Posterior vena cava (tissue), 2 donors: ENCODE measurements at places on chromosomes 11 and 22. TPM values are rescaled to one million over a fixed set of nuclear protein-coding genes. Genes with fewer than 3 reads are reported as not detected.
A peak's percentile ranks its signal among the peaks of the same experiment; 100 is the strongest.

DNA sequence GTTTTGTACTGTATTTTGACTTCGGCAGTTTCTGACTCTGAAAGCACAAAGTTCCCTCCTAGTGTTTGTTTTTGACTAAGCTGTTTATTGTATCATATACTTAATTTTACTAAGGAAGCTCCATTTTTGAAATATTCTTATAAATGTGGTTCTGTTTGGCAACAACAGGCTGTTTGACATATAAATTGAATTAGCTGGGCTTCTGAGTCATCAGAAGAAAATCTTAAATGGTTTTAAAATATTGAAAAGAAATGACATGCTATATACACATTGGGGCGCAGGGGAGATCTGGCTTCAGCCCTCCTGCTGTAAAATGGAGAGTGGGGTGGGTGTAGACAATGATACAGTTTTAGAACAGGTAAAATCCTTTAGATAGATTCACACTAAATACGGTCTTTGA, 38.6 kb downstream of the SHISA8 start:
- DNase-seq, result no peak

BTG4 gene
- total RNA-seq, result not detected

UPK3A gene
- total RNA-seq, result not detected

- DNase-seq, result peak; percentile 64
Measured at GRCh38 chr11:3101921-3102640, 44.9 kb upstream of the CARS1 start.

DNA sequence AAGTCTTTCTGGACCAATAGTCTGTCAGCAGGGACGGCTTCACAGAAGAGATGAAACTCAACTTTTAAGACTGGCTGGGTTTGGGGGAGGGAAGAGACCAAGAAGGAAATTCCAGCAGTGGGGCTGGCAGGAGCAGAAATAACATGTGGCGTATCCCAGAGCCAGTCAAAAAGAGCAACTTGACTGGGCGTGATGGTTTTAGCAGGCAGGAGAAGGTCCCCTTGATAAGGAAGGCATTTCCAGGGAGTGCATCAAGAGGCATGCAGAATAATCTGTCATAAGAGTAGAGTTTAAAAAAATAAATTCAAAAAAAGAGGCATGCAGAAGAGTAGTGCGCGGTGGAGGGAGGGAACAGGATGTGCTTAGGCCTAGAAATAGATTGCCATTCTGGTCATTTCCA, 52.5 kb downstream of the C22orf31 start:
- no peak for DNase-seq

DNA sequence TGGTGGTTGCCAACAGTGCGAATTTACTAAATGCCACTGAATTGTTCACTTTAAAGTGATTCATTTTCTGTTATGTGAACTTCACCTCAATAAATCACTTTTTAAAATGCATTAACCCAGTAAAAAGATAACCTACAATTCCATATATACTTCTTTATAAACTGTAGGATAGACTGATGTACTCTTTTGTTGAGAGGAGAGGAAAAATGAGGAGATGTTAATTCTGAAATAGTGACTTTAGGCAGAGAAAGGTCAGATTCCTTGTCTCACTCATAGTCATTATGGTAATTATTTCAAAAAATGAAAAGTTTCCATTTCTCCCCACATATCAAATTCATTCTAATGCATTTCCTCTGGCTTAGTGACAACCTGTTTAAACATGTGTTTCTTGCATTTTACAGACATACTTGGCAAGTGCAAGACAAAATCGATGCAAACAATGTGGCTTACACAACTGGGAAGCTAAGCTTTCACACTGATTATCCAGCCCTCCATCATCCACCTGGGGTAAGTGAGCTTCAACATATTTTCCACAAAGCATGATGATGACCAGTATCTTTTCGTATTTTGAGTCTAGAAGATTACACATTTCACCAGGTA, 74.5 kb downstream of the BBOX1 start:
- no peak for DNase-seq

DNA sequence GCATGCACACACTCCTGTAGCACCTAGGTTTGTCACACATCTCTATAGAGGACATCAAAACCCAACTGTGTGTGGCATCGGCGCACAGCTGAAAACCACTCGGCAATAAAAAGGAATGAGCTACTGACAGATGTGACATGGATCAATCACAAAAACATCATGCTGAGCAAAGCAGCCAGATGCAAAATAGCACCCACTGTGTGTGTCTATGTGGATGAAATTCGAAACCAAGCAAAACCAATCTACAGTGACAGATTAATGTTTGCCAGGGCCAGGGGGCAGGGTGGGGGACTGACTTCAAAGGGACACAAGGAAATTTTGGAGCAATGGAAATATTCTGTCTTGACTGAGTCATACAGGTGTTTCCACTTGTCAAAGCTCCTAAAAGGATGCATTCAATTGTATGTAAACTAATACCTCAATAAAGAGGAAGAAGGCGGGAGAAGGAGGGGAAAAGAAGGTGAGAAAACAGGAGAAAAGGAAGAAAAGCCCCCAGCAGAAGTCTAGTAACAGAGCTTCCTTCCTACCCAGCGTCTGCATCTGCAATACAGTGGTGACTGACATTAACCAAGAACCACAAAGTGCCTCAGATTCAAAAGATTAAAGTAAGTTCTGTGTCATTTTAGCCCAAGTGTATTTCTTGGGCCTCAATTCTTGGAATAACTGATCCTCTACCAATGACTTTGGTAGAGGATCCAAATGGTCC, 49.8 kb downstream of the PACSIN2 start:
- no peak for DNase-seq

- DNase-seq, result peak; percentile 83
Measured at GRCh38 chr22:42269432-42270175, 849 bp downstream of the TCF20 start.

- no peak for DNase-seq
Measured at GRCh38 chr11:8828580-8829361, 82.2 kb upstream of the AKIP1 start.

DNA sequence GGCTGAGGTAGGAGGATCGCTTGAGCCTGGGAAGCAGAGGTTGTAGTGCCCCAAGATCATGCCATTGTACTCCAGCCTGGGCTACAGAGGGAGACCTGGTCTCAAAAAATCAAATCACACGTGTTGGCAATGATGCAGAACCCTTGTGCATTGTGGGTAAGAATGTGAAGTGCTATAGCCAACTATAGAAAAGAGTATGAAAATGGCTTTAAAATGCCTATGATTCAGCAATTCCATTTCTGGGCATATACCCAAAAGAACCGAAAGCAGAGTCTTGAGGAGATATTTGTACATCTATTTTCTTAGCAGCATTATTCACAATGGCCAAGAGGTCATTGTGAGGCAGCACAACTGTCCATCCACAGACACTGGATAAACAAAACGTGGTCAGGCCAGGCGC, 2.6 kb upstream of the FADS3 start:
- DNase-seq, result no peak

- no peak for DNase-seq
Measured at GRCh38 chr11:34351687-34352469, 5.9 kb downstream of the ABTB2 start.

GRCh38 chr22:41446639-41447434, at the start of gene TOB2:
Gene TOB2, minus strand, starts transcription at chr22:41446801. Its CDS starts 9,456 bp downstream, at chr22:41437345.
- peak; percentile 97 for DNase-seq

TSPAN18 gene
- total RNA-seq, result 41.4 TPM

DNA sequence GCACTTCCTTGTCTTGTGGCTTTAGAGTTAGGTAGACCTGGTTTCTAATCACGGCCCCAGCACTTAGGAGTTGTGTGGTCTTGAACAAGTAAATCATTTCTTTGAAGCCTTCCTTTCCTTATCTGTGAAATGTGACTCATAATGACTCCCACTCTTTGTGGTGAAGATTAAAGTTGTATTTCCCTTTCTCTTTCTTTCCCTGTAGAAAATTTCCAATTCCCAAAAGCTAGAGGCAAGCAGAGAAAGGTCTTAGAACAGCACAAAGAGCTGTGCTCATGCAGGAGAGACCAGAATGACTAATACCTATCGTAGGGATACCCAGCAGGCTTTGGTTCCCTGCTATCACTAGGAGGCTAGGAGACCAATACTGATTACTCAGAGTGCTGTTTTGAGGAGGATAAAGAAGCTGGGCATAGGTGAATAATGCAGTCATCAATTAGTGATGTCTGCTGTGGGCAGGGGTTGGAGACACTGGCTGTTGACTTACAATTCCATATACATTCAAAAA, 270.7 kb upstream of the SYN3 start:
- no peak for DNase-seq

GRCh38 chr11:44572884-44573283, 7.4 kb downstream of the CD82 start:
- no peak for DNase-seq

DNA sequence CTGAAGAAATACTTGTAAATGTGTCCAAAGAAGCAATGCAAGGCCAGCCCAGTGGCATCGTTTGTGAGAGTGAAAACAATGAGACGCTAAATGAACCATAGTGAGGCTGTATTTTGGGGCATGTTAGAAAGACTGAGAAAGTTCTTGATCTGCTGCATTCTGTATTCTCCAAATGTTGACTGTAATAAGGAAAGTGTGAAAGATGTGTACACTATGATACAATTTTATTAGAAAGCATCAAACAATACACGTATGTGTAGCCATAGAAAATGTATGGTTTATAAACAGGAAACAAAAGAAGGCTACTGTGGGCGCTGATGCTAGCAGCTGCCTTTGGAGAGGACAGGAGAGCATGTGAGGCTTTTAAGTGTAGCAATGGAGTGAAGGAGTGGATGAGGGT, 233.5 kb upstream of the E2F8 start:
- no peak for DNase-seq

NXPE4 gene
- not detected for total RNA-seq

DNA sequence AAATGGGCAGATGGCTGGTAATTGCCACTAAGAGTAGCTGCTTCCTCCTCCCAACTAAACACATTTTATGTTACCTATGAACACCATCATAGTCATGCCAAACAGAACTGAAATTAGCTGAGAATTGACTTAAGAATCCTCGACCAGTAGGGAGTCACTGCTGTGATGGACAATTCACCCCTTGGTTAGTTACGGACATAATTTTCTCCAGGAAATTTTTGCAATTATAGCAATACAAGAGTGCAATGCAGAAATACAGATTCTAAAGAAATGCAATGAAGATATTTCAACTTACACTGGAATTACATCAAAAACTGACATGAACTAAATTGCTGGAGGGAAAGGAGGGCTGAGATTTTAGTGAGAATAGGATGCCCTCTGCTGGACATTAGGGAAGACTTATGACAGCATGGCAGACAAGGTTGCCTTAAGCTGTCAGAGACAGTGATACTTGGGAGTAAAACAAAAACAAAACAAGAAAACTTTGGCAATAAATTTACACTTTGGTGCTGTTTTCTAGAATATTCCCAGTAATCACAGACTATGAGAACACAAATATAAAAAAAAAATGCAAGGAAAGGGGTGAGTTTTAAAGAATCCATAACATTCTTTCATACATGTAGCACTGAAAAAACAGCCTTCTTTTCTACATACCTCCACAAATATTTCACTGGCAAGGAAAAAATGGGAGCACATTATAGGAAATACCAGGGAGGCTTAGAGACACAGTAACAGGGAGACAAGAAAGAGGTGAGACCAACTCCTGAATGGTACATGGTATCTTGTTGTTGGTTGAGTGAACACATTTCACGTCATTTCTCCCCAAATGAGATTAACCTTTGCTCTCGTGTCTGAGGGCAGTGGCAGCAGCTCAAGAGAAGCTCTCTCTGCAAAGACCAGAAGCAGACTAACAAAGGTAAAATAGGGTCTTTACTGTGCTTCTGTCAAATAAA, 11.2 kb upstream of the PPP2R1B start:
- DNase-seq, result no peak

DNA sequence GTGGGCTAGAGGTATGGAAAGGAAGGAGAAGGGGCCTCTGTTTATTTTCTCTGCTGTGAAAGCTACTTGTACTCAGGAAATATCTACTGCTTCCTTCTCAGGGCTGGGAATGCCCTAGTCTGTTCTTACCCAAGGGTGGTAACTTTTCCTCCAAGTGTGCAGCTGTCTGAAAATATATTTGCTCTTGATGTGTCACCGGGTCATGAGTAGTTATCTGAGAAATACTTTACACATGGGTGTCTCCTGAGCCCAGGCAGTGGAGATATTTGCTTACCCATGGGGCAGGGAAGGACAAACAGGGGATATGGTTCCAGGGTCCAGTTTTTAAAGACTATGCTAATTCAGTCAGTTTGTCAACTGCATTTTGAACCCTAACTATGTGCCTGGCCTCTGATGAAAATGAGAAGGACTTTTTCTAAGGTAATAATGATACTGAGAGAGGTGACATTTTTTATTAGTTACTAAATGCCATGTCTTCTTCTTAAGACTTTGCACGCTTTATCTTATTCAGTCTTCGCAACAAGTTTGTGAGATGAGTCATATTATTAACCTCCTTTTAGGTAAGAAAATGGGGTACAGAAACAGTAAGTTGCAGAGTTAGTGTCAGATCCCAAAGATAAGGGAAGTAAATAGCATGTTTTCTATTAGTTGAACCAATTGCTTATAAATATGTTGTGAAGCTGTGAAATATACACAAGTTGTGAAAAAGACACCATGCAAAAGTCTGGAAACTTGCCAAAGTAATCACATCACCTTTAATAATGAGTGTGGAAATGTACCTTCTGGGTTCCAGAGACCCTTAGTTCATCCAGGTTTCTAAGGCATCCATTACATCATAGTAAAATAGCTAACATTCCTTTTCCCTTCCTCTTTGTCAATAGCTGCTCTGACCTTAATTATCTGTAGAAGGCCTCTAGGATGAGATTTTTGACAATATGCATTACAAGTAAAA, 22.9 kb downstream of the SYTL2 start:
- no peak for DNase-seq

GRCh38 chr11:38153985-38154384, 1555.9 kb upstream of the RAG2 start:
- DNase-seq, result no peak

DNA sequence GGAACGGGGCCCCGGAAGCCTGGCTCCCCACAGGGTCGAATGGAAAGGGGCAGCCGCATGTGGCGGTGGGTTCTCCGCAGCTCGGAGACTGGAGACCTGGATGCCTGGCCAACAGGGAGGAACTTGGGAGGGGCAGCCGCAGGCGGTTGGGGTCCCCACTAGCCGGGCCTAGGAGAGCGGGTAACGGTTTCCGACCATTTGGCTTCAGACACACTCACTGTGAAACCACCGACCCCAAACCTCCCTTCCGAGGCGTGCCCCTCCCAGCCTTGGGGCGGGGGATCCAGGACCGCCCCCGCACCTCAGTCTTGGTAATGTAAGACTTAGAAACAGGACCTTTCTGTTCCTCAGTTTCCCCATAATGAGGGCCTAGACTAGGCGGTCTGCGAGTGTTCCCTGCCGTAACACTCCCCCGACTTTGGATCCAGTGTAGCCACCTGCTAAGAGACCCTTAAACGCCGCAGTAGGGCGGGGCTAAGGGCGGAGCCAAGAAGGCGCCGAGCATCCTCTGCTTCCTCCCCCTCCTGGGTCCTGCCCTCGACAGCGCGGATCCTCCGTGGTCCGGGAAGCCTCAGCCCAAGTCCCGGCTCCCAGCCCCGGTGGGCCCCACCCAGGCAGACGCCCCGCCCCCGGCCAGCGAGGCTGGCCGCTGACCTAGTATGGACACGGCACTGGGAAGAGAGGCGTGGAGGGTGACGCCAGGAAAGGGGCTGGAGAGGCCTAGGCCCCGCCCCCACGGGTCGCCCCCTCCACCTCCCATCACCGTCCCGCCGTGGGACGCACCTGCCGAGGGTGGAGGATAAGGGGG, 1.8 kb upstream of the RASGRP2 start:
- DNase-seq, result peak; percentile 97

DUSP18 gene
- total RNA-seq, result 6.9 TPM
